Fibroblast of pulmonary artery (primary cell): ENCODE measurements at places on chromosomes 6 and 20.
A peak's percentile ranks its signal among the peaks of the same experiment; 100 is the strongest.

- no peak for DNase-seq
Observed at GRCh38 chr20:25083141-25083772, 1.3 kb upstream of the VSX1 start.

GRCh38 chr20:20205862-20206236 lies 153.5 kb downstream of the CFAP61 start:
- DNase-seq, result no peak

DNA sequence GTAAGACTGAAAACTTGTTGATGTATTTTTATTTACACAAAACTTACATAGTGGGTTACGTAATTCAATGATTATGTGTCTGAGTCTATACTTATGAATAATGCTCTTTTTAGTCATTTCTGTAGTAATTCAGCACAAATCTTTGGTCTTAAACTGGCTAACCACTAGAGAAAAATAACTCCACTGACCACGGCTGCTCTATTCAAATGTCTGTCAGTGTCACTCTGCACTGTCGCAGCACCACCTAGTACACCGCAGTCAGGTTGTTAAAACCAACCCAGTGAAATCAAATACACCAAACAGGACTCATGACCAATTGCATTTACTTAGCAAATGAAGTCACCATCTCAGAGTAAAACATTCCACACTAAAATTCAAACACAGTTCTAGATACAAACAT lies 93.5 kb upstream of the CCDC28A start:
- DNase-seq, result no peak

- peak; percentile 95 for DNase-seq
Observed at GRCh38 chr6:57262901-57263694, 41.0 kb upstream of the RAB23 start.

- DNase-seq, result no peak
Observed at GRCh38 chr20:13173201-13173600, 47.9 kb upstream of the ISM1 start.
